ENCODE measurements at places on chromosomes 4 and X.

DNA sequence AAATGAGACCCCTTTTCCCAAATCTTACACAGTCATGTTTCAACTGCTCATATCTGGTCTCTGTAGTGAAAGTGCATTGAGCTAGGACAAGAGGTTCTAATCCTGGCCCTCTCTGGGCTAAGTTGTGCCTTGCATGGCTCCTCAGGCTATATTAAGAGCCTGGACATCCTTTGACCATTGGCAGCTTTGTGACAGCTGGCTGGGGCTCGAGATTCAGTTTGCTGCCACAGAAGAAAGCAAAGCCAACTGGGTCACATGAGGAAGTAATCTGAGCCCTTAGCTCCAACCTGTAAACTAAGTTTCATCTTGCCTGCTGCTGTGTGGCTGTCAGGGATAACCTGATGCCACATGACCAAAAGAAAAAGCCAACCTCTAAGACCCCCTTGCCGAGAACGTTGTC is 51.8 kb upstream of the JADE1 start:
- DNase-seq = no peak

GRCh38 chrX:153491351-153491914 is 3.3 kb upstream of the BGN start:
- DNase-seq = no peak

DNA sequence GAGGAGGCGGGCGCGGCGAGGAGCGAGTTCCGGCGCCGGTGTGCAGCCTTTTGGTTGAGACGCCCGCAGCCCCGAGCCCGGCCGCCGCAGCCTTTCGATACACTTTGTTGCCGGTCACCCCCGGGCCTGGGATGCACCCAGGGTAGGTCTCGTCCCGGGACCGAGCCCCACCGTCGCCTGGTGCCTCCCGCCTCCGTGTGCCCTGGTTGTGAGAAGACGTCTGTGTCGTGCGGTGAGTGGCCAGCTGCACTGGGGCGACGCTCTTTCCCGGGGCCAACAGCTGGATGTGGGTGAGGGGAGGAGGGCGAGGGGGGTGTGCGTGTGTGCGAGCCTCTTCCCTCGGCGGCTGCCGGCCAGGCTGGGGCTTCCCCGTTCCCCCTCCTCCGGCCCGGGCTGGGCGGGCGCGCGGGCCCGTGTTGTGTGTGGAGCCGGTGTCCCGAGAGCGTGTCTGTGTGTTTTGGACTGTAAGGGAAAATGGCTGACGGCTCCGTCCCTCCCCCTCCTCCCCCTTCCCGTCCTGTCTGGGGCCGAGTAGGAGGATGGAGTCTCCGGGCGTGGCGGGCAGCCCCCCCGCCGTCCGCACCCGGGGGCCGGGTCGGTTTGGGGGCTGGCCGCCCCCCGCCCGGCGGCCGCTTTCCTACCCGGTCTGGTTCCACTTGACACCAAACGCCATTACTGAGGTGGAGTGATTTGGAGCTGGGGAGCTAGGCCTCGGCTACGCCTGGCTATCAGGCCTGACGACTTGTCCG is 807 bp downstream of the USP9X start:
- DNase-seq = peak; percentile 43

DNA sequence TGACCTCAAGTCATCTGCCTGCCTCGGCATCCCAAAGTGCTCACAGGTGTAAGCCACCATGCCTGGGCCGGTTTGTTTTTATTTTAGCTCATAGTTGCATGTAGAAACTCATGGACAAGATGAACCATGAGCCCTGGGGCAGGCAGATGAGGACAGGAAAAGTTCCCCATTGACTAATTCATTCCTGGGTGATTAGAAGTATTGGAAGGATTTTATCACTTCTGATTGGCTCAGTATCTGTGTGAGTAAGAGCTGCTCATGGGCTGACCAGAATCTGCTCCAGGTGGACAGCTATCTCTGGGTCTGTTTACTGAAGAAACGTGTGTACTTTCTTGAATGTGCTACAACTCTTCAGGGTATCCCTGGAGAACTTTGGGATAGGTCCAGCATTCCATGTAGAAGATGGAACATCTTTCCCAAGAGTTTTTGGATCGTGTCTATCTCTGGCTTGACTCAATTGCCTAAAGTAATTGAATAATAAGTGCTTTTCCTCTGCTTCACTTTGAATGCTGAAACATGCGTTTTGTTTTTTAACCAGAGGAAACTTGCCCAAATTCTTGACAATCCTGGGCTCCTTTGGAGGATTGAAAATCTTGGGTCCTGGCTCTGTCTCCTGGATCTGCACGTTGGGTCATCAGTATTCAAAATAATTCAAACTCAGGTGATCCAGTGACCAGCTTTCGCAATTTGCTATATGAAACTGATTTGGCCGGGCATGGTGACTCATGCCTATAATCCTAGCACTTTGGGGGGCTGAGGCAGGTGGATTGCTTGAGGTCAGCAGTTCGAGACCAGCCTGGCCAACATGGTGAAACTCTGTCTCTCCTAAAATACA is 88.6 kb upstream of the DHRSX start:
- no peak for DNase-seq

- no peak for DNase-seq
Observed at GRCh38 chrX:116317409-116317808, 119.0 kb upstream of the SLC6A14 start.

GRCh38 chr4:3471886-3472285 is 8.8 kb downstream of the DOK7 start:
- no peak for DNase-seq

DNA sequence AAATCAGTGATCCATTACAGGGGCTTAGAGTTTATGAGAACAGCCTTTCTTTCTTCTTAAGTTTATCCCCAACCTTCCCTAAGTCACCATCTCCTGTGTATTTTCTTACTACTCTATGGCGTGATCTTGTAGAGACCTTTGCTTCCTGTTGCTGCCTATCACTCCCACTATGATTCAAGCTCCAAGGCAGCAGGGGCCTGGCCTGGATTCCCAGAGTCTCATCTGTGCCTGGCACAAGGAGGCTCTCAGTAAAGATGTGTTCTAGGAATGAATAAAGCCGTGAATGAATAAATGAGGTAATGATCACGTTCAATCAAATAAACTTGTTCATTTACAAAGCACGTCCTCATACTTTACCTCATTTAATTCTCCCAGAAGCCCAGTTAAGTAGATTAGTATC is 45.4 kb downstream of the CC2D2A start:
- DNase-seq = no peak

DNA sequence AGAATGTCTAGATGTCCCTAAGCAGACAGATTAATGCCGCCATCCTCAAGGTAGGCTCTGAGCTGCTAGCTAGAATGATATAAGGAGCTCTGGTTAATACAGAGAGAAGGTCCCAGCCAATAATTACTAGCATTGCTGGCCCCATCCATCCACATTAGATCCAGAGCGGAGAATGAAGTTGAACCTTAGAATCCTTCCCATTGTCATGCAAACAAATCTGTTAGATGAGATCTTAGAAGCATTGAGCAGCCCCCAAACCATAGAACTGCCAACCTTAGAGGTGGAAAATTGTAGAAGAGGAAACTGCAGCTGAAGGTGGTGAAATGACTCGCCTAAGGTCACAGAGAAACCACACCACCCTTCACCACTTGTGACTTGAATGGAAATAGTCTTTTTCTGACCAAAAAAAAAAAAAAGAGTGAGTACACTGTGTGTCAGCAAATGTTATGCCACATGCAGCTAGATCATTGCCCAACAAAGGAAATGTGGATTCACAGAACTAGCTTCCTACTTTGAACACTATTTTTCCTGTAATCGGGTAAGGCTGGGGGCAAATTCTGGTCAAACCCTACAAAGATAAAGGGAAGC is 162.1 kb downstream of the SMIM20 start:
- no peak for DNase-seq

GRCh38 chr4:58048491-58048890 is 938.3 kb upstream of the IGFBP7 start:
- no peak for DNase-seq

- no peak for DNase-seq
Observed at GRCh38 chr4:1490654-1491327, 84.5 kb upstream of the NKX1-1 start.

DNA sequence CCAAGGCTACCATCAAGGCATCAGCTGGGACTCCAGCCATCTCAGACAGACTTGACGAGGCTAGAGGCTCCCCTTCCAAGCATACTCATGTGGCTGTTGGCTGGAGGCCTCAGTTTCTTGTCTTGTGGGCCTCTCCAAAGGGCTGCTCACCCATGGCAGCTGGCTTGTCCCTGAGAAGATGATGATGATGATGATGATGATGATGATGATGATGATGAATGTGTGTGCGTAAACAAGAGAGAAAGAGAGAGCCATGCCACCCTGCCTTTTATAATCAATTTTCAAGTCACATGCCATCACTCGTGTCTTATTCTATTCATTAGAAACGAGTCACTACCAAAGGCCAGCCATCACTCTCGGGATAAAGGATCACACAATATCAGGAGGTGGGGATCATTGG is 60.5 kb upstream of the ADGRG2 start:
- DNase-seq = no peak

- DNase-seq = no peak
Observed at GRCh38 chr4:112318239-112319142, 21.3 kb downstream of the ALPK1 start.

GRCh38 chrX:149392921-149393320 is 112.2 kb downstream of the IDS start:
- peak; percentile 7 for DNase-seq

- no peak for DNase-seq
Observed at GRCh38 chr4:152697284-152698088, 17.7 kb upstream of the TMEM154 start.

DNA sequence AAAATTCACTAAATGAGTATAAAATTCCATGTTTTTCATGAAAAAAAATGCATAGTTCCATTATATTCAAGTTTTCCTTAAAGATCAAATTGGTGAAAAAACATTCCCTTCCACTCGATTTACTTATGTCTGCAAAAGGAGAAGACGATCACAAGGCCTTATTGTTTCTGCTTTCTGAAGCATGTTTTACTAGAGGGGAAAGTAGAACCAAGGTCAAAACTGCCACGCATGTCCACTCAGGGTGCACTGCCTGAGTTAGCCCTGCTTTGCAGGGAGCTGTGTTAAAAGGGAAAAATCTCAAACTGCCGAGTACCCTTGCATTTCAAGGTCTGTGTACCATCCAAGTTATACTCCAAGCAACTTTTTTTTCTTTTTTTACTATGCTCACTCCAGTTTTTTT is 57.2 kb downstream of the TRAPPC11 start:
- no peak for DNase-seq

DNA sequence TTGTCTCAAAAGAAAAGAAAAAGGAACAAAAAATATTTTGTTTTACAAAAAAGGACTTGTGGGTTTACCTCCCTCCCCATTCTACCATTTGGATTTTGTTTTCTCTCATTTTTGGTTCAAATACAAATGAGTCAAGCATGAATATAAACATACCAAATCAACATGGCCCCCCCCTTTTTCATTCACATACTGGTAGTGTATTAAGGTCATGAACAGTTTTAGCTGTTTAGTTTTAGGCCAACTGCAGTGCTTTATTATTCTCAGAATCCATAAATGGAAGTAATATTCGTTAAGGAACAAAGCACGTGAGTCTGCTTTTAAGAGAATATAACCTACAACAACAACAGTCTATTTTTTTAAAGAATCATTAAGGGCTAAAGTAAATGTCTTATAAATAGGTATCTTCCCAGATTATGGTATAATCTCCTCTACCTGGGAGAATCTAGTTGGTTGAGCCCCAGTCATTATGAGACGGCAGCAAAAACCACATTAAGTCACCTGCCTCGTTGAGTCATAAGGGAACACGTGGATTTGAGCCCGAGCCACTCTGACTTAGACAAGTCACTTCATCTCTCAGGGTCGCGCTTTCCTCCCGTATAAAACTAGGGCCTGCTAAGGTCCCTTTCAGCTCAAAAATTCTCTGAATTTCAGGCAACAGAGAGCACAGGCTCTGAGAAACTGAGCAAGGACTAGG is 26.7 kb downstream of the BCLAF3 start:
- no peak for DNase-seq

- no peak for DNase-seq
Observed at GRCh38 chr4:176856421-176856820, 63.7 kb upstream of the VEGFC start.

DNA sequence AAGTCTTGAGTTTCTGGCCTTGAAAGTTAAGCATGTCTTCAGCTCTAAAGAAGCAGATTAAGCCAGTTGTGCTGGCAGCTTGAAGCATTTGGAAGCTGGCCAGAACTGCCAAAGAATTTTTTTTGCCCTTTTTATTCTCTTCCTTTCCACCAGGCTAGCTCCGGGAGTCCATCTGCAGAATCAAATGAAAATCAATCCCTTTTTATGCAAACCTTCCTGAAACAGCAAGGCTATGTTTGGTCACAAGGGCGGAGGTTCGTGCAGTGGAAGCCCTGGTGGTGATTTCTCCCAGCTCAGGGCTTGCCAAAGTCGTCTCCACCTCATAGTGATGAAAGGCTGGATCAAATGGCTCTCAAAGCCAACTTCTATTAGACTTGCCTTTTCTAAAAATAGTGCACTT is 21.6 kb upstream of the C4orf54 start:
- DNase-seq = peak; percentile 5

- DNase-seq = no peak
Observed at GRCh38 chr4:1793940-1794808, 1.1 kb downstream of the FGFR3 start.

DNA sequence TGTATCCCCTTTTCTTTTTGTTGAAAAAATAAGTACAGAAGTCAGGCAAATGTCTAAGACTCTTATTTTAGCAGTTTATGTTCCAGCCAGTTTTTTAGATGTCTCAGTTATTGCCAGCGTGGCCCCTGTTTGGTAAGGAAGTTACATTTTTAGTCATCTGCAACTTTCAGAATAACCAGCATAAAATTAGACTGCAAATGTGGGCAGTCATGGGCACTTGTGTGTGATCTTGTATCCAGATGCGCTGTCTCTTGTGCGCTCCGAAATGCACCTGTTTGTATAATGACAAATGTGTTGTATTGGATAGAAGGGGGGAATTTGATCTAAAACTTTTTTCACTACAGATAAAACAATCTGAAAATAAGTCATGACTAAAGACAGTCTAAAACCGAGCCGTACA is 44.3 kb upstream of the CLCN4 start:
- DNase-seq = no peak

- DNase-seq = peak; percentile 41
Observed at GRCh38 chr4:575281-576141, 584 bp downstream of the TMEM271 start.

DNA sequence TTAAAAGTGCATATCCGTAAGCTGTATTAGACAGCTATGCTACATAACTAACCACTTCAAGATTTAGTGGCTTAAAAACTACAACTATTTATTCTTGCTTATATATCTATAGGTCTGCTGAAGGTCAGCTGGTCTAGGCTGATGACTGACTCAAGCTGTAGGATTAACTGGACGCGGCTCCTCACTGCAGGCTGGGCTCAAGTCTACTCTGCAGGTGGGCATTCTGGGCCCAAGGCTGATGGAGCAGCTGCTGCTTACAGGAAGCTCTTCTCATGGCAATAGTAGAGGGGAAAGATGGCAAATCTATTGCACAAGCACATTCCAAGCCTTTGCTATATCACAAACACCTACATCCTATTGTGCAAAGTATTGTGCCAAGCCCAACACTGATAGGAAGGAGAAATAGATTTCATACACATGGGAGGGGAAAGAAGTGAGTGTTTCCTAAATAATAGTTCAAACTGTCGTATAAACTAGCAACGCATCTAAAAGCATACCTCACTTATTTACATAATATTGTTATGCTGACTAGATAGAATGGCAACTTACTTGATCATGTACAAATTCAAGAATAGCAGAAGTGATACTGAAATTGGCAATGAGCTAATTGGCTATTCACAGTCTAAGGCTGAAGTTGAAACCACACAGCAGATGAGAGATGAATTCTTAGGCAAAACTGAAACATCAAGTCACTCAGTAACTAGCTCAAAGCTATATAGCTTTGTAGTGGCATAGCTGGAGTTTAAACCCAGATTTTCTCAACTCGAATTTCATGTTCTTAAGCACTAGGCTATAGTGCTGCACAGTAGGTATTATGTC is 263.8 kb downstream of the NKX6-1 start:
- DNase-seq = no peak

- DNase-seq = no peak
Observed at GRCh38 chr4:173214231-173214630, 45.6 kb downstream of the GALNT7 start.
